ENCODE measurements at places on chromosomes 1 and 21.

- DNase-seq, result peak; percentile 8
Measured at GRCh38 chr1:101438359-101438758, 201.5 kb downstream of the S1PR1 start.

DNA sequence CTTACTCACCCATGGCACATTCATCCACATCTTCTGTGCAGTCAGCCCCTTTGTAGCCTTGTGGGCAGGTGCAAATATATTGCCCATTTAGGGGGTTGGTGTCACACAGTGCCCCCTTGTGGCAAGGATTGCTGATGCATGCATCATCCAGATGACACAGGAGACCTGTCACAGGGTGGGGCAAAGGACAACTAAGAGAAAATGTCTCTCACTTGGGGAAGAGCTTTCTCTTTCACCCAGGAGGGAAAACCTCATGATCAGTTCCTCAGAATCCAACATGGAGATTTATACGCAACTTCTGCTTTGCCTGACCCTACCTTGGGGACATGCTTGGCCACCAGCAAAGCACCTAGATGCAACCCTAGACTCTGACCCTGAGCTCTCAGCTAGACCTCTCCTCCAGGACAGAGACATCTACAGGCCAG is 71.8 kb upstream of the ADAM30 start:
- peak; percentile 33 for DNase-seq

- DNase-seq, result no peak
Measured at GRCh38 chr21:10464975-10465374, 56.4 kb upstream of the TPTE start.

GRCh38 chr1:5664081-5664768 is 328.0 kb downstream of the NPHP4 start:
- no peak for DNase-seq

DNA sequence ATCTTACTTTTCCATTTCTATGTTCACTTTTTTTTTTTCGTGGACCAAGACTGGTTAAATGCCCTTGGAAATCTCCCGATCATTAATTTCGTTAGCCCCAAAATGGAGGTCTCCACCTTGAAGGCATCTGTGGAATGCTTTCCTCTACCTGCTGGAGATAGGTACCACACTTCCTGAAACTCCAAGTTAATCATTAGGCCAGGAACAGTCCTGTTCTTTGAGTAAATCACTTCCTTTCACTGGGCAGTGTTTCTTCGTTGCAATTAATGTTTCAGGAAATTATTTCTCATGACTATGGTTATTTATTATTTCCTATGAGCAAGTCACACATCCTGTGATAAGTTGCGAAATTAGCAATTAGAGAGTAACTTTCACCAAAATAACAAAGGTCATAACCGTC is 225.2 kb upstream of the LYPLAL1 start:
- no peak for DNase-seq

GRCh38 chr1:211531194-211532087 is 39.5 kb upstream of the RD3 start:
- no peak for DNase-seq

- DNase-seq, result peak; percentile 77
Measured at GRCh38 chr21:15051644-15052458, 12.9 kb downstream of the NRIP1 start.

DNA sequence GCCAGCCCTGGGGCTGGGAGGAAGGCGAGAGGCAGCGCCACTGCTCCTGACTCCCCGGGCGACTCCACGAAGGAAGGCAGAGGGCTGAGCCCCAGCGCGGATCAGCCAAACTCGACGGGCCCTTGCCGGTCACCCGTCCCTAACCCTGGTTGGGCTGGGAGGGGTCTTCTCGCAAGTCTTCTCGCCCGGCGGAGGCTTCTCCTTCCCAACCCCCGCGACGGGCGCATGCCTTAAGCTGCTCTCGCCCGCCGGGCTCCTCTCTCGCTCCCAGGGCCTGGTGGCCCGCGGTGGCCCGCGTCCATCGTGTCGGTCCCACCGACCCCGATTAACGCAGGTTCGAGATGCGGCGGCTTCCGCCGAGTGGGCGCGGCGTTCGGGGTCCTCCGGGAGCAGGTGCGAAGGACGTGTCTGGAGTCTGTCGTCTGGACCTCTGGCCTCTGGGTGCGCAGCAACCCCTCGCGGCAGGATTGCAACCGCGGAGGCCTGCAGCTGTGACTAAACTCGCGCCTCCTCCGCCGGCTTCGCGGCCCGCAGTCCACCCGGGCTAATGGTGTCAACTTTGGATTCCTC is 29.0 kb upstream of the PPM1J start:
- peak; percentile 65 for DNase-seq

GRCh38 chr1:42146626-42147320 is 6.4 kb upstream of the GUCA2B start:
- DNase-seq, result peak; percentile 45

GRCh38 chr1:233912447-233912846 is 8.0 kb downstream of the SLC35F3 start:
- DNase-seq, result no peak

GRCh38 chr21:43986544-43987451 is 25.3 kb upstream of the TRAPPC10 start:
- no peak for DNase-seq
